ENCODE measurements at places on chromosomes 12 and 14. TPM values are rescaled to one million over a fixed set of nuclear protein-coding genes. Genes with fewer than 3 reads are reported as not detected.

DNA sequence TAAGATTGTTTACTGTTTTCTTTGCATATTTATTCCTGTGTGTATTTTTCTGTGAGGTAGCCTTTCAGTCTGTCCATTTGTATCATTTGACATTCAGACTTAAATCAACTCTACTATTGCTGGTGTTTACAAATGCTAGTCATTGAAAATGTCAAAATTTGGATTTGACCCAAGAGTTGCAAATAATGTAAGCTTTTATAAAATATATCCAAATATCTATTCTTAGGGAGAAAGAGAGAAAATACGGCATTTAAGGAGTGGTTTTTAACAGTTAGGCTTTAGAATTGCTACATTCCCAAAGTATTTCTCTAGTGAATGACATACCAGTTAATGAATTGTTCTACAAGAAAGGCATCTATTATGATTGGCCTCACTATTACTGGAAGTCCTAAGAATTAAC lies 37.9 kb downstream of the FRS2 start:
- H3K36me3 ChIP-seq = no peaks in the 10 kb centered on the region
- H3K4me1 ChIP-seq = peaks cover 2% of the 10 kb centered on the region
- DNase-seq = no peak
- H3K27ac ChIP-seq = no peak overlapping the region

- no peaks in the 10 kb centered on the region for H3K36me3 ChIP-seq
- no peaks in the 10 kb centered on the region for H3K4me1 ChIP-seq
- no peak for DNase-seq
- H3K4me3 ChIP-seq = no peak overlapping the region
- no peaks in the 10 kb centered on the region for H3K27me3 ChIP-seq
- H3K27ac ChIP-seq = no peak overlapping the region
Measured at GRCh38 chr12:76236640-76237039, 111.6 kb downstream of the BBS10 start.

- H3K36me3 ChIP-seq = no peaks in the 10 kb centered on the region
- no peak for DNase-seq
- H3K4me3 ChIP-seq = no peak overlapping the region
- H3K4me1 ChIP-seq = no peaks in the 10 kb centered on the region
Measured at GRCh38 chr12:96876966-96877365, 30.1 kb upstream of the NEDD1 start.

DNA sequence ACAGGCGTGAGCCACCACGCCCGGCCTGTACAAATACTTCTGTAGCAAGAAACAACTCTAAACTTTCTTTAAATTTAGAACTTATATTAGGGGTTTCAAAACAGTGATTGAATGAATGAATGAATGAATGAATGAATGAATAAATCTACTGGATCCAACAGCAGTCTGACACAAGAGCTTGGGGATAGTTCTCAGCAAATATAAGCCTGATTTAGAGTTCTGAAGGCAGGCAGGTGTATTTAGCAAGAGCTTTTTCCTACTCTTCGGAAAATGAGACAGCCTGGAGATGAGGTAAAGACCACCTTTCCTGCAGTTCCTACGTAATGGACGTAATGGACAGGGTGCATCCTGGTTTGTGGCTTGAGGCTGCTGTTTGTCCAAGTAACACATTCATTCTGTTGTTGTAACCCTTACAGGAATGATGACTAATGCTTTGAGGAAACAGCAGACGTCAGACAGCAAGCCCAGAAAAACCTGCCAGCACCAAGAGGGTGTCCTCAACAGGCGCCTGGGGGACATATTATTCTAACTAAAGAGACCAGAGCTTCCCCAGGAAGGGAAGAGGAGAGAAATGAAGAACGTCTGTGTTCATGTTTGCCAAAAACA lies 277.4 kb upstream of the SOX5 start:
- H3K27me3 ChIP-seq = no peaks in the 10 kb centered on the region
- no peaks in the 10 kb centered on the region for H3K36me3 ChIP-seq
- no peaks in the 10 kb centered on the region for H3K4me1 ChIP-seq
- H3K27ac ChIP-seq = no peak overlapping the region
- no peak for DNase-seq

DNA sequence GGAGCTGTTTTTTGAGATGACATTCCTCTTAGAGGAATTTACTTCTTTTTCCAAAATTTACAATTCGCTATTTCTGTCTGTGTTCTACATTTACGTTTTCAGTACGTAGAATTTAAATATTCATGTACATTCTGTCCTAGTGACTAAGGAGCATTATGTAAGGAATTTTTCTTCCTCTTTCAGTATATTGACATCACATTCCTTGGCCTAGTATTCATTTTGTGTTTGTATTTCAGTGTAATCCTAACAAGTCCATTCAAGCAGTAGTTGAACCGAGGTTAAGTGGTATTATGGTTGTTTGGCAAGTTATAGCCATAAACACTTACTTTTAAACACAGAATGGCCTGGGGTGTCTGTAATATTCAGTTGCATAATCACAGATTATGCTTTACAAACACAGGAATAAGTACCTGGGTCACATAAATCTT lies 465.2 kb downstream of the PCNX1 start:
- H3K4me1 ChIP-seq = no peaks in the 10 kb centered on the region
- H3K27me3 ChIP-seq = no peaks in the 10 kb centered on the region
- no peak overlapping the region for H3K4me3 ChIP-seq
- H3K36me3 ChIP-seq = no peaks in the 10 kb centered on the region

DNA sequence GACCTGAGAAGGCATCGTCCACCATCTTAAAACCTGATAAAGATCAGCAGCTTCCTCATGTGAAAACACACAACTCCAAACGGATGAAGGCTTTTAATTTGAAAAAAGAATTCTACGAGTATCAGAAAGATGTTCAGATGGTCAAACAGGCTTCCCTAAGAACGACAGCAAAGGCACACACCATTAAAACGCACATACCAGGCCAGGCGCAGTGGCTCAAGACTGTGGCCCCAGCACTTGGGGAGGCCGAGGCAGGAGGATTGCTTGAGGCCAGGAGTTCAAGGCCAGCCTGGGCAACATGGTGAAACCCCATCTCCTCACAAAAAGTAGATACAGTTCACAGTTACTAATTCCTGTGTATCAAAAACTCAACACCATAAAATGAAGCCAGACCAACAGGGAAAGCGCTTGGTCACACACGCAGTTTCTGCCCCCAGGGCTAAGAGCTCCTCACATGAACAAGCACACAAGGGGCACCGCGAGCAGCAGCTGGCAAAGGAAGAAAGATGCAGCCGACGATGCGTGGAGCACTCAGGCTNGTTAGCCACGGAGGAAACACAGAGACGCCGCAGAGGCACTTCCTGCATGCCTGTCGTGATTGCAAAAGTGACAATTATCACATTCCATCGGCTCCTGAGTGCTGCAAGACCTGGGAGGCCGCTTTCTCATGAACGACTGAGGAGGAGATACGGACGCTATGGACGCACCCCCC lies 78.0 kb downstream of the NOC4L start:
- DNase-seq = no peak
- H3K27ac ChIP-seq = no peak overlapping the region
- no peak overlapping the region for H3K4me3 ChIP-seq
- no peaks in the 10 kb centered on the region for H3K36me3 ChIP-seq
- H3K27me3 ChIP-seq = peaks cover 10% of the 10 kb centered on the region

GRCh38 chr12:86711731-86712130 lies 455.5 kb upstream of the MGAT4C start:
- H3K27ac ChIP-seq = no peak overlapping the region
- H3K4me1 ChIP-seq = no peaks in the 10 kb centered on the region
- DNase-seq = no peak
- no peak overlapping the region for H3K4me3 ChIP-seq
- H3K27me3 ChIP-seq = no peaks in the 10 kb centered on the region
- no peaks in the 10 kb centered on the region for H3K36me3 ChIP-seq

- no peak overlapping the region for H3K4me3 ChIP-seq
- H3K36me3 ChIP-seq = no peaks in the 10 kb centered on the region
Measured at GRCh38 chr12:53224061-53224896, 7.7 kb downstream of the RARG start.

- H3K4me3 ChIP-seq = no peak overlapping the region
- H3K36me3 ChIP-seq = peaks cover 24% of the 10 kb centered on the region
- DNase-seq = no peak
Measured at GRCh38 chr14:76080471-76080870, 71.3 kb upstream of the GPATCH2L start.

DNA sequence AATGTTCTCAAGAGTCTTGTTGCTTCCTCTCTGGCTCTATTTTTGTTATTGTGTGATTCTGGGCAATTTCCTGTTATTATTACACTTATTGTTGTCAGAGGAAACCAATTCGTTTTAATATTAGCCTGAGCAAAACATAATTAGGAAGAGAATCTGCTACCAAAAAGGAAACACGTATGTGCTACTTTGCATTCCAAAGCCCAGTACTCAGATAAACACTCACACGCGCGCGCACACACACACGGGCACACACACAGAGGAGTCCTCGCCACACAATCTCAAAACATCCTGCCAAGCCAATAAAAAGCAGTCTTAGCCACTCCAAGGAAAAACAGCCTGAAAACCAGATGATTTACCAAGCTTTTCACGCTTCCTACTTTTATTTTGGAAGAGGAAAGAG lies 400.7 kb downstream of the NUAK1 start:
- H3K4me1 ChIP-seq = peaks cover 33% of the 10 kb centered on the region
- peak; percentile 51 for DNase-seq
- peak overlapping the region; percentile 36 for H3K27ac ChIP-seq
- H3K36me3 ChIP-seq = no peaks in the 10 kb centered on the region

- peaks cover 18% of the 10 kb centered on the region for H3K4me1 ChIP-seq
- peaks cover 26% of the 10 kb centered on the region for H3K36me3 ChIP-seq
- H3K27me3 ChIP-seq = no peaks in the 10 kb centered on the region
- no peak overlapping the region for H3K4me3 ChIP-seq
Measured at GRCh38 chr12:124910561-124911478, 3.6 kb downstream of the UBC start.

DNA sequence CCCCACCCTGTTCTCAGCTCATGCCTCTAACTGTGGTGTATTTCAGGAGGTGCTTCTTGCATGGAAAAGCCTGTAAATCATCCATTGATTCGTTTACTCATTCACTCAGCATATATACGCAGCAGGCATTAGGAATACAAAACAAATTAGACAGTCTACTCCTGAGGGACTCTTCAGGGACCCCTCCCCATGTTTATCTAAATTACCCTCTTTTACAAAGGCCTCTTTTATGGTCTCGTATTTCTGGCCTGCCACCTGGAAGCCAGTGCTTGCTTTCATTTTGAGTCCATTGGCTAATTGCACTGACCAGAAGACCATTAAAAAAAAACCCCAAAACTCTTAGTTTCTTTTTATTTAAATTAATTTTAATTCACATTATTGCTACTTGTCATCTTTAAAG lies 134.4 kb downstream of the DACT1 start:
- H3K4me3 ChIP-seq = no peak overlapping the region
- H3K36me3 ChIP-seq = no peaks in the 10 kb centered on the region
- DNase-seq = no peak
- peaks cover 11% of the 10 kb centered on the region for H3K4me1 ChIP-seq
- no peak overlapping the region for H3K27ac ChIP-seq

GRCh38 chr12:109130297-109131153 lies 14.1 kb downstream of the ACACB start:
- peak; percentile 11 for DNase-seq
- peak overlapping the region; percentile 69 for H3K27ac ChIP-seq
- H3K4me1 ChIP-seq = peaks cover 21% of the 10 kb centered on the region
- H3K4me3 ChIP-seq = no peak overlapping the region
- H3K27me3 ChIP-seq = peaks cover 2% of the 10 kb centered on the region

DNA sequence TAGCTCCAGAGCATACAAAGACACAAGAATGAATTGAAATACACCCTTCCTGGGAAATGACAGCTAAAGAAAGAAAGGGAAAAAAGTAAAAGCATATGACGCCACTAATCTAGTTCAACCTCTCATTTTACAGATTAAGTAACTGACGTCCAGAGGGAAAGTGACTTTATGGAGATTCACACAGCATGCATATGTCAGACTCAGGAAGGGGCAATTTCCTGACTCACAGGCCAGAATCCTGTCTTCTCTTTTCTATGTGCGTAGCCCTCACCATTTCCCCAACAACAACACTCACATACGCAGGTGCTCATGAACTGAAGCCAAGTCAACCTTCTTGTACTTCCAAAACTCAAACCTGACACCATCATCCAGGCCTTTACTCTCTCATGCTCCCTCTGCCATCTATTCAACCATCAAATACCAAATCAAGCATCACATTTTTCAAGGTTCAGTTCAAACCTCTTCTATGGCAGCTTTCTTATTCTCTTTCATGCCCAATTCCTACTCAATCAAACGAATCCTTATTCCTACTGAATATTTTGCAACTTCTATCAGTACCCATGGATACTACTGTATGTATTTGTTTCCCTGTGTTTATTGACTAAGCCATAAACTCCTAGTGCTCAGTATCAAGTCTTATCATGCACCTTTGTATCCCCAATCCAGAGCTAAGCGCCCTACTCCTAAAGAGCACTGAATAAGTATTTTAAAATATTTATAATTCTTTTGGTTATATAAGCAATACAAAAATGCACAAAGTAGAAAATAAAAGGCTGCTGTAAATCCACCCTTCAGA lies 52.8 kb downstream of the STXBP6 start:
- no peak for DNase-seq
- H3K27ac ChIP-seq = no peak overlapping the region
- no peaks in the 10 kb centered on the region for H3K27me3 ChIP-seq
- peaks cover 2% of the 10 kb centered on the region for H3K4me1 ChIP-seq
- no peaks in the 10 kb centered on the region for H3K36me3 ChIP-seq

DNA sequence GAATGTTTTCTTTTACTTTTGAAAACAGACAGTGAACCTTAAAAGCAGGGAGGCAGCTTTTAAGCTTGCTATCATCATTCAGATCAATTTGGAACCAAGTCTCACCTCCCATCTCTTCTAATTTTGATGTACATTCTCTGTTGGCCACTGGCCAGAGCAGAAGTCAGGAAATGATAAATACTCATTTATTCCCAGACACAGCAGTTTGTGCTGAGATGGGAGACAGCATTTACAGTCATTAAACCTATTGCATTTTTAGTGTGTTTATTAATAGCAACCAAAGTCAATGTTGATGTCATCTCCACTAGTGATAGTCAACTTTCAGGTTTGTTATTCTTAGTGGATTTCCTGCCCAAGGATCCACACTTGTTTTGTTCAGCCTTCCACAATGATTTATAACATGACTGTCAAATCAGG lies 320.0 kb upstream of the ATP2B1 start:
- H3K4me1 ChIP-seq = peaks cover 4% of the 10 kb centered on the region
- peak; percentile 56 for DNase-seq
- H3K27ac ChIP-seq = no peak overlapping the region
- no peaks in the 10 kb centered on the region for H3K27me3 ChIP-seq

DNA sequence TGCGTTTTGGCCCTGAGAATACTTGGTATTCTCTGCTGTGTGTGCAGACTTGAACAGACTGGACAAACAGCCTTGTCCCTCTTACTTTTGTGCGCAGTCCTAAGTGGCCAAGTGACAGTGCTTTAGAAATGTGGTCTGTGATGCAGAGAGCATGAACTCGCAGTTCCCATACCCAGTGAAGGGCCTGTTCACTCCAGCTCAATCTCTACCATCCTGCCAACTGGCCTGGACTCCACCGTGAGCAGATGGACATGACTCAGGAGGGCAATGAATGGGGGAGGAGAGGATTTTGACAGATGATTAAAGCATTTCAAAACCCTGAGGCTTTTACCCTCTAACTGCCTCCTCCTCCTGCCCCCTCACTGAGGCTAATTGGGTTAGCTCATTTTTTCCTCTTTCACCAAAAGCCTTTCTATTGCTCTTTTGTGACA lies 62.5 kb upstream of the PYGL start:
- H3K36me3 ChIP-seq = no peaks in the 10 kb centered on the region
- peak; percentile 79 for DNase-seq
- no peak overlapping the region for H3K4me3 ChIP-seq
- peak overlapping the region; percentile 40 for H3K27ac ChIP-seq

The TRIAP1 gene
- 26.6 TPM for total RNA-seq

The AJUBA gene
- 30.5 TPM for total RNA-seq

The ANKRD13A gene
- 48.6 TPM for total RNA-seq

The LPAR5 gene
- 0.58 TPM for total RNA-seq

The ACRBP gene
- total RNA-seq = 1.4 TPM

The SIX6 gene
- total RNA-seq = not detected

The NTN4 gene
- total RNA-seq = 25.0 TPM

The HHIPL1 gene
- 2.3 TPM for total RNA-seq
